ENCODE measurements at places on chromosomes 7 and 10. TPM values are rescaled to one million over a fixed set of nuclear protein-coding genes. Genes with fewer than 3 reads are reported as not detected.

Gene ADRA2A
- 5.4 TPM for polyA plus RNA-seq

Gene ASZ1
- not detected for polyA plus RNA-seq

Gene GPR15LG
- 1.4 TPM for polyA plus RNA-seq

Gene NPS
- not detected for polyA plus RNA-seq

Gene KAZALD1
- polyA plus RNA-seq, result 29.0 TPM

Gene SMKR1
- polyA plus RNA-seq, result 1.1 TPM

DNA sequence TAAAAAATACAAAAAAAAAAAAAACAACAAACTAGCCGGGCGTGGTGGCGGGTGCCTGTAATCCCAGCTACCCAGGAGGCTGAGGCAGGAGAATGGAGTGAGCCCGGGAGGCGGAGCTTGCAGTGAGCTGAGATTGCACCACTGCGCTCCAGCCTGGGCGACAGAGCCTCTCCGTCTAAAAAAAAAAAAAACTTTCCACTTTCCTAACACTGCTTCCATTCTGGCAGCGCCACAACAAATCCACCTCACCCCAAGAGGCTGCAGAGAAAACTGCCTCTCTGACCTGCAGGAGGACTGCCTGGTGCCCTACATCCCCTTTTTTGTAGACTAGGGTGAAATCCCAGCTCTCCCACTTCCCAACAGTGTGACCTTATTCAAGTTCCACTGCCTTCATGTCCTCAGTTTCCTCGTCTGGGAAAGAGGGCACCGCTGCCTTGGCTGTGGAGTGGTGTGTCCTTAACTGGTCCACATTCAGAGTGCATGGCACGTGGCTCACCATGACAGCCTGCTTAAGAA is 2.6 kb upstream of the MBL2 start:
- DNase-seq, result no peak
- H3K4me3 ChIP-seq, result no peak overlapping the region
- H3K4me1 ChIP-seq, result peaks cover 24% of the 10 kb centered on the region

- no peaks in the 10 kb centered on the region for H3K4me1 ChIP-seq
- no peaks in the 10 kb centered on the region for H3K27me3 ChIP-seq
- no peaks in the 10 kb centered on the region for H3K36me3 ChIP-seq
- no peak overlapping the region for H3K27ac ChIP-seq
Observed at GRCh38 chr7:95684037-95684436, 87.7 kb upstream of the PDK4 start.

DNA sequence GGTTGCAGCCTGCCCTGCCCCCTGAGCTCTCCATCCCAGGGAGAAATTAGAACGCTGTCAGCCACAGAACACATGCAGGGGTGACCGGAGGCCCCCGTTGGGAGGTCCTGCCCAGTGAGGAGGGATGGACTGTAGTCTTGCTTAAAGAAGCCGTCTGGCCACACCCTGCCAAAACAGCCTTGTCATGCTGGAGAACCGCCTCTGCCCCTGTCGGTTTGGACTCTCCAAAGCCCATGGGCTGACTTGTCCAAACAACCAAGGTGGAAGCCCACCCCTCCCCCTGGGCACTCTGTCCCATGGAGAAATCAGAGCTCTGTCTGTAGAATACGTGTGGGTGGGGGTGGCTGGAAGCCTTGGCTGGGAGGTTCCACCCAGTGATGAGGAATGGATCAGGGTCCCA is 12.7 kb upstream of the TBATA start:
- H3K36me3 ChIP-seq, result no peaks in the 10 kb centered on the region
- H3K27ac ChIP-seq, result no peak overlapping the region
- no peak for DNase-seq
- no peak overlapping the region for H3K4me3 ChIP-seq

DNA sequence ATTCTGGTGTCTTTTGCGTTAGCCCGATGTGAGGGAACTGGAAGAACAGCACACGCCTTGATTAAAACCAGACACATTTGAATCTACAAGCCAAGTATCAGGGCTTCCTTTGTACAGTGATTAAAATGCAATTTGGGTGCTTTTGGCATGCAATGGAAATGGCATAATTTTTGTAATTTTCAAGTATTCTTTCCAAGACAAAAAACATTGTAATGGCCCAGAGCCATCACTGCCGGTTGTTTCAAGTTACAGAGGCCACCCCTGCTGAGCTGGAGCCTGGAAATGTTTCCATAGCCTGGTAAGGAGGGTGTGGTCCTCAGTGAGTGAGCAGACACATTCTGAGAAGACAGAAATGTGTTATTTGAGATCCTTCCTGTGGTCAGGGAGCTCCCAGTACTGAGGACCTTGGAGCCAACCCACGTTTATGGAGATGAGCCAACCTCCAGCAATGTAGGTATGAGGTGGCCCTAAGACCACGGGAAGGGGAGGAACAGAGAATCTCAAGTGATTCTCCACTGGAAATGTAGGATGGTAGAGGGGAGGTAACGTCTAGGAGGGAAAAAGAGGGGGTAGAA is 20.9 kb downstream of the TEX36 start:
- no peak for DNase-seq
- H3K4me1 ChIP-seq, result no peaks in the 10 kb centered on the region
- no peak overlapping the region for H3K4me3 ChIP-seq
- H3K36me3 ChIP-seq, result no peaks in the 10 kb centered on the region

DNA sequence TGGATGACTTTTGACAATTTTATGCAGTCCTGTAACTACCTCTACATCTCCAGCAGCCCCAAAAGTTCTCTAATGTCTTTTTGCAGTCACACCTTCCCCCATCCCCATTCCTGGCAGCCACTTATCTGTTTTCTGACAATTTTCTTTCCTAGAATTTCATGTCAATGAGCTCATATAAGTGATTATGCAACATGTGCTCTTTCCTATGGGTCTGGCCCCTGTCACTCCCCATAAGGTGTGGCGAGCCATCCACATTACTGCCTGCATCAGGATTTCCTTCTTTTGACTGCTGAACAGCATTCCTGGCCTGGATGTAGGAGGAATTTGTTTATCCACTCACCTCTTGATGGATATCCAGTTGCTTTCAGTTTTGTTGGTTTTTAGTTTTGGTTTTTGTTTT is 146.7 kb upstream of the MGMT start:
- H3K27me3 ChIP-seq, result peaks cover 6% of the 10 kb centered on the region
- no peak for DNase-seq
- H3K4me1 ChIP-seq, result no peaks in the 10 kb centered on the region
- H3K36me3 ChIP-seq, result no peaks in the 10 kb centered on the region

Data from large intestine (tissue), 12 donors.